Mammary epithelial cell (primary cell): ENCODE measurements at places on chromosomes 1 and 21.

- peak; percentile 99 for DNase-seq
These were observed at the start of gene UTP11 for GRCh38 chr1:38012363-38013226. Gene UTP11 (plus strand): TSS chr1:38012734. CDS start chr1:38012803, 69 bp downstream.

- DNase-seq, result no peak
These were observed 44.9 kb downstream of the GFI1 start for GRCh38 chr1:92441697-92442342.

- DNase-seq, result peak; percentile 76
These were observed 62.3 kb upstream of the RUNX1 start for GRCh38 chr21:35111321-35111930.

GRCh38 chr1:156806512-156807440, 9.9 kb downstream of the SH2D2A start:
- DNase-seq, result no peak

- DNase-seq, result no peak
These were observed 110.2 kb upstream of the L1TD1 start for GRCh38 chr1:62084310-62084890.

DNA sequence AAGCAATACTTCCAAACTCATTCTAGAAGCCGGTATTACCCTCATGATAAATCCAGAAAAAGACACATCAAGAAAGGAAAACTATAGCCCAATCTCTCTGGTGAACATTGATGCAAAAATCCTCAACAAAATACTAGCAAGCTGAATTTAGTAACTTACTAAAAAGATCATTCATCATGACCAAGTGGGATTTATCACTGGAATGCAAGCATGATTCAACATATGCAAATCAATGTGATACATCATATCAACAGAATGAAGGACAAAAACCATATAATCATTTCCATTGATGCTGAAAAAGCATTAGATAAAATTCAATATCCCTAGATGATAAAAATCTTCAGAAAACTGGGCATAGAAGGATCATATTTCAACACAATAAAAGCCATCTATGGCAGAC, 402.9 kb downstream of the TGFB2 start:
- DNase-seq, result peak; percentile 25

DNA sequence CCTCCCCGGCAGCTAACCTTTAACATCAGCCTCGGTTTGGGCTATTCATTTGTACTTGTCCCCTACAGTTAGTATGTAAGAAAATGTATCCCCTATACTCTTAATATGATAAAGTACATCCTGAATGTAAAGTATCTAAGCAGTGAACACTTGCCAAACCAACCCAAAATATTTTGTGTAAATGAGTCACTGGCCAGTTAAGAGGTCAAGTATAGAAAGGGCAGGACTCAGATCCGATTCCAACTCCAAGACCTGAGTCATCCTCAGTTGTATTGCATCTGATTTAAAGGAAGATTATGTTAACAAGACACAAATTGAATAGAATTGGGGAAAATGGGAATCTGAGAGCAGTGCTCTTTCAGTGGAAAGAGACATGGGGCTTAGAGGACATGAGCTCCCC, 84.4 kb downstream of the CD58 start:
- peak; percentile 53 for DNase-seq

- DNase-seq, result peak; percentile 90
These were observed 100.7 kb upstream of the TSPAN2 start for GRCh38 chr1:115189814-115190539.

DNA sequence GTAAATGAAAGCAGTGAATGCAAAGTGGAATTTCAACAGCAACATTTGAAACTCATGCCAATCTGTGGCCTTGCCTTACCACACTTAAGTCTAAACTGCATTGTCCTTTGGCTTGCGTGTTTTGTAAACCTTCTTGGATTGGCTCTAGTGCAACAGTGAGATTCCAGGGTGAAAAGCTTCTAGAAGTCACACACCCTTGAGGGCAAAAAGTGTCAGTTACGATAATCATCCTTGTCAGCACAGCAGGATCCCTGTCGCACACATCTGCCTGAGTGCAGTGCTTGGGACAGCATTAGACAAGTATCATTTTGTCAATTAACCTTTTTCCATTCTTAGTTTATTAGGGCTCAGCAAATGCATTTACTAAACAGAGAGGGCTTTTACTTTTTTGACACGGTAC, 243.4 kb upstream of the PTBP2 start:
- no peak for DNase-seq

DNA sequence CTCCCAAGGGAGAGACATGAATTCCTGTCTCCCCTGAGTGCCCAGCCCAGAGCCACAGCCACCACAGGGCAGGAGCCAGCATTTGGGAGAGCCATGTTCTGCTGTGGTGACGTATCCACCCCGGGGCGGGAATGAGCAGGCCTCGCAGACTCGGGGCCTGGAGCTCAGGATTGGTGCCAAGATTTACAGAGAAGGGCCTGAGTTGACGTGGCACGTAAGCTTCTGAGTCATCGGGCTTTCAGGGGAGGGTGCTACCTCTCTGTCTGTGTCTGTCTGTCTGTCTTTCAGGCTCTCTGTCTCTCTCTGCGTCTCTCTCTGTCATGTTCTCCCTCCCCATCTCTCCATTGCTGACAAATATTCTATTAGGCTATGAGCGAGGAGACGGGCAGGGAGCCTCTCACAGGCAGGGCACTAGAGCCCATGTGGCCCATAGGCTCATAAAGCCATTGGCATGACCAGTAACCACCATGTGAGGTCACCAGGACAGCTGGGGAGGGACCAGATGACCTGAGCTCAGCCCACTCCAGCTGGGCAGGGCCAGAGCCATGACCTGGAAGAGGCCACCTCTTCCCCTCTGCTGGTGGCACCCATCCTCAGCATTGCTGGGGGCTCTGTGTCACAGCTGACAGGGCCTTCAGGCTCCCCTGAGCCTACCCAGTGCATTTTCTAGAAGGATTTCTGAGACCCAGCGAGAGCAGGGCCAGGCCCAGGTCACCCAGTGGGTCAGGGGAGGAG, 300.0 kb upstream of the VAMP3 start:
- DNase-seq, result peak; percentile 98

DNA sequence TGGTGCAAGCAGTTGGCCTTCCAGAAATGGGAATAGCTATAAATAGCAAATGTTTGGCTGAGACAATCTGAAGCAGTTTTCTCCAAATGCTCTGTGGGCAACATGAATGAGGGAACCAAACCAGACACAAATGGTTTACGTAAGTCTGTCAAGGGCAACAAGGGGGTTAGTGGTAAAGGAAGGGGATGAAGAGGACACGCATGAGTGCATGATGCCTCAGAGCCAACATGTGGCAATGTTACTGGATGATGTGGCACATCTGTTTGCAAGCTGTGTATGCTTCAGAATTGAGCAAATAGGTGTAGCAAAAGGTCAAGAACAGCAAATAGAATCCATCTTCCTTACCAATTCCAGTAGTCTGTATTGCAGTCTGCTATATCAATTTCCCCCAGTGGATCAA, 76.3 kb upstream of the LMO4 start:
- DNase-seq, result no peak

DNA sequence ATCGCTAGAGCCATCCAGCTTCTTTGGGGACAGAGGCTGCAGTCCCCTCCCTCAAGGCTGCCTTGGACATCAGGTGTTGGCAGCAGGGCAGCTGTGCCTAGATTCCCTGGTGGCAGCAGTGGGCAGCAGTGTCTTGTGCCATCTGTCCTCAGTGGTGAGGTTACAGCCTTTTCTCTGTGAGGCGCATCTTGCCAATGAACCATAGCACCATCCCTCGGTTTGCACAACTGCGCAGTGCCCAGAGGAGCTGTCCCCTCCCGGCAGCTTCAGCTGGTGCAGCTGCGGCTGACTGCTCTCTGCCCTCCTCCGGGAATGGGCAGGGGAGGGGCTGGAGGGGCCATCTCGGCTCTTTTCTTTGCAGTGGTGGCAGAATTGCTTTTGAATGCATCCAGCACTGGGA, 59.0 kb upstream of the C8B start:
- DNase-seq, result no peak

DNA sequence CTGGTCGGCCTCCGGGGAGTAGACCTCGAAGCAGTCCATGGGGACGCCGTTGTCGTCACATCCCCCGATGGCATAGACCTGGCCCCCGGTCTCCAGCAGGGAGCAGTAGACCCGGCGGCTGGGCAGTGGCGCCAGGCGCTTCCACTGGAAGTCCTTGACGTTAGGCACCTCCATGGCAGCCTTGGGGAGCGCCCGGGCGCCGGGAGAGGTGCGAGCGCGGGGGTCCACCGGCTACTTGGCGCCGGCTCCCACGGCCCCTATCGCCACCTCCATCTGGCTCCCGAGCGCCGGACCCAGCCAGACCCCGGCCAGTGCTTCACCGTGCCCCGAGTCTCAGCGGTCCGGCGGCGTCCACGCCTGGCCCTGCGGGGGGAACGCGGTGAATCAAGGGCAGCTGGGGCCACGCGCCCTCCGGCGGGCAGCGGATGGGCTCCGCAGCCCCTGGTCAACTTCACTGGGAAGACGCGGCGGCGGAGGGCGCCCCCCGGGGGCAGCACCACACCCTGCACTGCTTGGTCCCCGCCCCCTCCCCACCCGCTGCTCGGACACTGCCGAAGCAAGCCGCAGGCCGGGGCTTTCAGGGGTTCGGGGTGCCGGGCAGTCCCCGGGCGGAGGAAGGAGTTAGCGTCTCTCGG, 13.2 kb downstream of the KLHDC8A start:
- no peak for DNase-seq

DNA sequence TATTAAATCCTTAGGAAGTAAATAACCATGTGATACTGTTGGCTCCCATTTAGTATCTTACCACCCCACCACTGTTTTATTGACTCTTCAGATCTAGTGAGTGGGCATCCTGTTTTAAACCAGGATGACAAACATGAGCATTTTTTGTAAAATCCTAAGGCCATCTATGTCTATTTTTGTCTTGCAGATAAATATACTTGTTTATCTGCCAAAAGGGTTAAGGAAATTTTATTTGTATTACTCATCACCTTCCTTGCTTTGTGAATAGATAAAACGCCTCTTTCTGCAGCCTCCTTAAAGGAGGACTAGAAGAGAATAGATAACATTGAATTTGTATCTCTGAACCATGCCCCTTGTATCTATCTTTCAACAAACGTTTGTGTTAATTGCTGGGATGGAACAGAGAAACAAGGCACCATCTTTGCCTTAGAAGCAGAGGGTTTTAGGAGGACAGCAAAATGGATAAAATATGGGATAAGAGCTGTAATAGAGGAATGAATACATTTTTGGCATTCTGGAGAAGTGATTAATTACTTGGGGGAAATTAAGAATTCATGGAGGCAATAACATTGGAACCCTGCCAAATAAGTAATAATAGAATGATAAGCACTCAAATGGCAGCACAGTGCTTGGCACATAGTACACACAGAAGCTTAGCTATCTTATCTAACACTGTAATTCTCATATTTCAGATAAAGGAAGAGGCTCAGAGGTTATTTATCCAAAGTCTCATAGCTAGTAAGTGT, 14.7 kb downstream of the YTHDF2 start:
- DNase-seq, result peak; percentile 15

DNA sequence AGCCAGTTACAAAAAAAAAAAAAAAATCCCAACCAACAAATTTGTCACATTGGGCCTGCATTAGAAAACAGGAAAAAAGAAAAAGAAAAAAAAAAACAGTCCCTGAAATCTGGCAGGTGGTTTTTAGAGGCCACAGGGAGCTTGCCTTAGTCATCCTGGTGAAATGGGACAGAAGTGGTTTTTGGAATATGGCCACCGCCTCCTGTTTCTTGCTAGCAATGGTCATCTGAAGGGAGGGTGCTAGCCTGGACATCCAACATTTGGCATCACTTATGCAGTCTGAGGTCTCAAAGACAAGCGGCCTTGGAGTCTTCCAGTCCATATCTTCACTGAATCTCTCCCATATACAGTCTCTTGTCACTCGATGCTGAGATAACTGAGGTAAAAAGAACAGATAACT, 20.1 kb upstream of the NKAIN1 start:
- DNase-seq, result no peak

- peak; percentile 39 for DNase-seq
These were observed at the start of gene HIVEP3 for GRCh38 chr1:41918450-41919043. Gene HIVEP3 (minus strand): TSS chr1:41918922.

DNA sequence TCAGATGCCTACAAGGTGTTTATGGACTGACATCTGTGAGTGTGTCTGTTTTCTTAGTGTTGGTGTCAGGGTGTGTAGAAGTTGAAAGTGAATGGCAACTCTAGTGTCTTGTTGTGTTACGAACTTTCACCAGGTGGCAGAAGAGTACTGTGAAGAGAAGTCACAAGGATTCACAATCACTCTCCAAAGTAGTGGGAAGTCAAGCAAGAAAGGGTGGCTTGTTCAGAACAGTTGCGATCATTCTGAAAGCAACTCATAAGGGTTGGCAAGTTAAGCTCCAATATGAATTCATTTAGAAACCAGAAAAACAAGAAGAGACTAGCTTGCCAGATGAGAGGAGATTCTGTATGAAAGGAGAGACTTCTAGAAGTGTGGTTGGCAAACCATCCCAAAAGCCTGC, 86.1 kb downstream of the FASLG start:
- peak; percentile 78 for DNase-seq

DNA sequence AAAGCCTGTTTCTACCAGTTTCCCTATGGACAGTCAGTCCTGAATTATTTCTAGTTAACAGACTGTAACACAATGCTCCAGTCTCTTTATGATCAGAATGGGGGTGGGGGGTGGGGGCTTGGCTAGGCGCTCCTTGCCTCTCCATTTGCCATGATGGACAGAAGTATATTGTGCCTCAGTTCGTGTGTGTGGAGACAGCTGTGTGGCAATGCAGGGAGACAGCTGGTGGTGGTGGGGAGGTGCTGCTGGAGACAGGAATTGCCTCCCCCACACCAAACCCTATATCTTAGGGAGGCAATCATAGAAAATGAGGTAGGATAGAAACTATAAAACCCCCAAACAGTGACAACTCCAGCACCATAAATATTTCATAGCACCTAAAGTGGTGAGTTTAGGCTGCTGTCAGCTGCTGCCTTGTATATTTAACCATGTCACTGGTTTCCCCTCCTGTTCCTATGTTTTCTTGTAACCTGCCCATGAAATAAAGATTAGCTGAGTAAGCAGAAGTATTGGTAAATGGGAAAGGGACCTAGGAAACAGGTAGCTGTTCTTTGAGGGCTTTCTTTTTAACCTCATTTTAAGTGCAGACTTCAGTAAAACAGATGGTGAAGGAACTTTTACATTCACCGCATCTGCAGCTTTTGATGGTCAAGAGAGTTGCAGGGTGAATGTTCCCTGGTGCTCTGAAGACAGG, 3.4 kb downstream of the PLXNA2 start:
- no peak for DNase-seq

GRCh38 chr1:67719329-67720196, 34.6 kb downstream of the GADD45A start:
- no peak for DNase-seq

DNA sequence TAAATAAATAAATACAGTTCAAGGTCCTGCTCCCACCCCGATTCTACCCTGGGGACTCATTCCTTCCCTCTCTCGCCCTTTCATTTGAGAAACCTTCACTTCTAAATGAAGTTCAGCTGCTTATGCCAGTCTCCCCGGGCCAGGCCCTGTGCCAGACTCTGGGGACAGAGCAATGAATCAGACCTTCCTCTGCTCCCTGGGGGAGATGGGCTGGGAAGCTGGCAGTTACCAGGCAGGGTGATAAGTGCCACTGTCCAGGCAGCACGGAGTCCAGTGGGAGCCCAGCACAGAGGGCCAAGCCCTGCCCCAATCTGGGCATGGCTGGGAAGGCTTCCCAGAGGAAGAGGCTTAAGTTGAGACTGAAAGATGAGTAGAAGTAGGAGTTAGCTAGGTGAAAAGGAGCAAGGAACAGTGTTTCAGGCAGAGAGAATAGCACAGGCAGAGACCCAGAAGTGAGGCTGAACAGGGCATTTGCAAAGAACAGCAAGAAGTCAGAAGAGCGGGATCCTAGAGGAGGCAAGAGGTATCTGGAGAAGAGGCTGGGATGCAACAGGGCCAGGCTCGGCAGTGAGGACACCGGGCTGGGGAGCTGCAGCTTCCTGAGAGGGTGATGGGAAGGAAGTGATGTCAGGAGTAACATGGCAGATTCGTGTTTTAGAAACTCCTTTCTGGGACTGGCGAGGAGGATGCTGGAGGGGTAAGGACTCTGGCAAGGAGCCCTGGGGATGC, 13.5 kb downstream of the KCNQ4 start:
- no peak for DNase-seq
